AG10803 (cell line): ENCODE measurements at places on chromosomes 1 and 21.

DNA sequence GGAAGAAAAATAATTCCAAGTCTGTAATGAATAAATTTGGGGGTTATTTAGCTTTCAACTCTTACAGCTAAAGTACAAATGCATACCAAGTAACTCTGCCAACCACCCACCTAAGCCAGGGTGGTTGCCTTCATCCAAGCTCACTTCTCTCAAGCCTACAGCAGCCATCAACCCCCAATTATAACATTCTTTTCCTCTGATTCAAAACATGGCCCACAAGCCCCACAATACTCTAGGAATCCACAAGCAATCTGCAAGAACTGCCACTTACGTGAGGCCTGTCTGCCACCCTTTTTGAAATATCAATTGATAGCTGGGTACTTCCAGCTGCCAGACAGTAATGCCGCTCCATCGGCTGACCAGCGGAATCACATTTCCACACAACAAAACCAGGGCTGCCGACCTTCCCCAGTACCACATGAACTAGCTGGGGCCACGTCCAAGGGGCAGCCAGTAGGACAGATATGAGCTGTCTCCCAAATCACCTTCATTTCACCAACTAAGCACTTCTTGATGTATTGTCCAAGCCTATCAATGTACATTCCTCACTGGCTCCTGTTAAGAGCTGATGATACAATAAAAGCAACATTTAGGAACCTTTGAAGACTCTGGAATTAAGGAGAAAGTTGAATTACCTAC is 3.2 kb downstream of the LBR start:
- peak; percentile 69 for DNase-seq

GRCh38 chr1:47622776-47623556 is 185.1 kb downstream of the FOXD2 start:
- no peak for DNase-seq

DNA sequence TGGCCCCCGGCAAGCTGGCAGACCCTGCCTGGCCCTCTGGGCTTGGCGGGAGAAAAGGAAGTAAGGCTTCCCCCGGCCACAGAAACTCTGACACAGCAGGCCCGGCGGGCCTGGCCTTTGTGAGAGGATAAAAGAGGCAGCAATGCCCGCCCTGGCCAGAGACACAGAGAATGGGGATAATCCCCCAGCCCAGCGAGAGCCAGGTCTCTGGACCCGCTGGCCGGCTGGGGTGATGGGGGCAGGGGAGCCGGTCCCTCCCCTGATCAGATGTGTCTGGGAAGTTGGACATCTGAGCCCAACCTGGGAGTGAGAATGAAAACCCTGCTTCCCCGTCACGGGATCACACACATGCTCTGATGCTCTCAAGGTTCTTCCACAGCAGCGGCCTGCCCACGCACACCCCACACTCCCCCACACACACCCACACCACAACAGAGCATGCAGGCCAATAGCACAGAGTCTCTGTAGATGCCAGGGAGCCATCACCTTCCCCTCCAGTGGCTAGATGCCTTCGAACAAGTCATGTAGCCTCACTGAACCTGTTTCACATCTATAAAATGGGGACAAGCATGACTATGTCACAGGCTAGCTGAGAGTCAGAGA is 4.2 kb downstream of the RSPO1 start:
- no peak for DNase-seq

DNA sequence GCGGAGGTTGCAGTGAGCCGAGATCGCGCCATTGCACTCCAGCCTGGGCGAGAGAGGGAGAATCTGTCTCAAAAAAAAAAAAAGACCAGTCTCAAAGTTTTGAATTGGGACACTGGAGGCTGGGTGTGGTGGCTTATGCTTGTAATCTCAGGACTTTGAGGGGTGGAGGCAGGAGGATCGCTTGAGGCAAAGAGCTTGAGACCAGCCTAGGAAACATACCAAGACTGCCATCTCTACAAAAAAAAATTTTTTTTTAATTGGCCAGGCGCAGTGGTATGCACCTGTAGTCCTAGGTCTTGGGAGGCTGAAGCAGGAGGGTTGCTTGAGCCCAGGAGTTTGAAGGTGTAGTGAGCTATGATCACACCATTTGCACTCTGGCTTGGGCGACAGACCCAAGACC is 3.9 kb downstream of the ZBTB8B start:
- DNase-seq: no peak

- DNase-seq: no peak
Measured at GRCh38 chr1:101088431-101088830, 62.8 kb upstream of the DPH5 start.

DNA sequence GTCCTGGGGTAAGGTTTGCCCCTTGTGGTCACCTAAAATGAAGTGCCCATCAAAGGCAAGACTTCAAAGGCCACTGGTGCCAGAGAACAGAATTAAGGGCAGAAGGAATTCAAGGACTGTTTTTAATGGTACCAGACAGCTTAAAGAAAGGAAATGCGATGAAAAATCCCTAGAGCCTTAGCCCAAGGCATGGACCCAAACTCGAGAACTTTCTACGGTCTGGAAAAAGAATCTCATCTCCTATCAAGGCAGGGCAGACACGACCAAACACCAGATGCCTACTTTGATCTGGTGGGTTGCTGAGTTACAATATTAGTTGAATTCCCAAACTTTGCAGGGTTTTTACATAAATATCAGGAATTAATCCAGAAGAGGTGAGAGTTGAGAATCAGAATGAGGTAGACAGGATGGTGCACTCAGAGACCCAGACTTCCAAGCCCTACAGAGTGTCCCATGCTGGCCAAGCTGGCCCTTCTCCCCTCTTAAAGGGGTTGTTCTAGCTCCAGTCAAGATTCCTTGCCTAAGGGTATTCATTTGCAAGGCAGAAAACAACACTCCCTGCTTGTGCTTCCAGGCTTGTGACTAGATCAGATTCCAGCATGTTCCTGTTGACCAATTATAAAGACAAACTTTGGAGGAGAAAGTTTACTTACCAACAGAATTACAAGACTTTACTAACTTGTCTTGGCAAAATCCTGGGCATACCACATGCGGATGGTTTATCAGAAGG is 48.0 kb downstream of the EDN2 start:
- DNase-seq: no peak

GRCh38 chr1:56655991-56656613 is 11.0 kb downstream of the PRKAA2 start:
- no peak for DNase-seq

DNA sequence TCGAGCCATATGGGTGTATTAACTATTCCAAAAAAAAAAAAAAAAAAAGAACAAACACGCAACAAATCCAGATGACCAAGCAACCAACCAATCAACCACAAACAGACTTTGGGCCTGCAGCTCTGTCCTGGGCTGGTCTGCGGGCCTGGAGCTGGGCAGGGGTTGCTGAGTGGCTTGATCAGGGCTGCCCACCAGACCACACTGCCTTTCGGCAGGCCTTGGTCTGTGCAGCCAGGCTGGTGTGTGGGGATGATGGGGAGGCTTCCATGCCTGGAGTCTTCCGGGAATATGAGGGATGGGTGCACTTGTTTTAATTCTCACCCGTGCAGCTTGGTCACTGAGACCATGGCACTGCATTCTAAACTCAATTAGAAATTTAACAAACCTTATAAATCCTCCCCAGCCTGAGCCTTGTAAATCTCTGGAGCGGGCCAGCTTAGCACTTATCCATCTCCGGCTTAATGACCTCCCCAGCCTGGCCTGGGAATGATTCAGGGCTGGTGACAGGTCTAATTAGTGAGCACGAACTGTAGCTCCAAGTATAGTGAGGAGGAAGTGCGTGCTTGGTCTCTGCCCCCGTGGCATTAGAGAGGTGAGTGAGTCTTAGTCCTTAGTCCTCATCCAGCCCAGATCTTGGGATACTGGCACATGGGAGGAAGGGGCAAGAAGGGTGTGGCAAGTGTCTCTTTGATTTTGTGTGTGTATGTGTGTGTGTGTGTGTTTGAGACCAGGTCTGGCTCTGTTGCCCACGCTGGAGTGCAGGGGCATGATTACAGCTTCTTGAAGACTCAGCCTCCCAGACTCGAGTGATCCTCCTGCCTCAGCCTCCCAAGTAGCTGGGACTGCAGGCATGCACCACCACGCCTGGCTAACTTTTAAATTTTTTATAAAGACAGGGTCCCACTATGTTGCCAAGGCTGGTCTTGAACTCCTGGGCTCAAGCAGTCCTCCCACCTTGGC is 74.6 kb upstream of the CSF3R start:
- no peak for DNase-seq

- peak; percentile 36 for DNase-seq
Measured at GRCh38 chr1:168608796-168609715, 32.7 kb downstream of the XCL1 start.

DNA sequence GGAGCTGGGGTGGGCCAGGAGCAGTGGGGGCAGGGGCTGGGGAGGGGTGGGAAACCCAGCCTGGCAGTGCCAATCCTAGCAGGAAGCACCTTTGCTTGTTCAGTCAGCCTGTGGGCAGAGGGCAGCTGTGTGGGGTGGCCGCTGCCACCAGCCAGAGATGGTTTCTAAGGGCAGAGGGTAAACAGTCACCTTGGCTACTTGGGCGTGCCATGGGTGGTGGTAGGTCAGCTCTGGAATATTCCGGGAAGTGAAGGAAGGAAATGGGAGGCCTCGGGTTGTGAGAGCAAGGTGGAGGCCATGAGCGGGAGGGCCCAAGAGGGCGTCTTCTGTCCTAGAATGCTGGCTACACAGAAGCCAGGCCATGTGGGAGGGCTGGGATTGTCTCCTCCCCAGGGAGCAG is 20.7 kb upstream of the WNT4 start:
- no peak for DNase-seq

DNA sequence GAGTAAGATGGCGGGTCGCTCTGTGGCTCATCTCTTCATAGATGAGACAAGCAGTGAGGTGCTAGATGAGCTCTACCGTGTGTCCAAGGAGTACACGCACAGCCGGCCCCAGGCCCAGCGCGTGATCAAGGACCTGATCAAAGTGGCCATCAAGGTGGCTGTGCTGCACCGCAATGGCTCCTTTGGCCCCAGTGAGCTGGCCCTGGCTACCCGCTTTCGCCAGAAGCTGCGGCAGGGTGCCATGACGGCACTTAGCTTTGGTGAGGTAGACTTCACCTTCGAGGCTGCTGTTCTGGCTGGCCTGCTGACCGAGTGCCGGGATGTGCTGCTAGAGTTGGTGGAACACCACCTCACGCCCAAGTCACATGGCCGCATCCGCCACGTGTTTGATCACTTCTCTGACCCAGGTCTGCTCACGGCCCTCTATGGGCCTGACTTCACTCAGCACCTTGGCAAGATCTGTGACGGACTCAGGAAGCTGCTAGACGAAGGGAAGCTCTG is 2.4 kb downstream of the TNFAIP8L2 start:
- DNase-seq: no peak

- no peak for DNase-seq
Measured at GRCh38 chr1:112581586-112582192, 37.3 kb downstream of the ST7L start.

GRCh38 chr21:44854664-44855446 is 18.6 kb downstream of the PTTG1IP start:
- DNase-seq: no peak

DNA sequence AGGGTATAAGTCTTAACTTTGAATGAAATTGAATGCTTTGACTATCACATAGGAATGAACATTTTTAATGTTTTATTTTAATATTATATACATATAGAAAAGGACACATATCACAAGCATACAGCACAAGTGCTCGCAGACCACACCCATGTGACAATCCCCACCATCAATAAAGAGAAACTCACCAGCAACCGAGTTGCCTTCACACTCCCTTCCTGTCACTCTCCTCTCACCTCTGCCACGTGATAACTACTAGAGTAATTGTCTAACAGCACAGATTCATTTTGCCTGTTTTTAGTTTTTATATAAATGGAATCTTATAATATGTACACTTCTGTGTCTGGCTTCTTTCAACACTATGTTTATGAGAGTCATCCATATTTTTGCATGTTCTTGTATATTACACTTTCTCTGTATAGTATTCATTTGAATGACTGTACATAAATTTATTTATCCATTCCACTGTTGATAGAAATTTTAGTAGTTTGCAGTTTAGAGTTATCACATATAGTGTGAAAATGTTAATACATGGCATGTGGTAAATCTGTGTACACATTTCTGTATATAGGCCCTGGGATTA is 304.9 kb upstream of the DUSP10 start:
- no peak for DNase-seq

GRCh38 chr1:197304638-197305200 is 36.7 kb downstream of the CRB1 start:
- DNase-seq: peak; percentile 5

DNA sequence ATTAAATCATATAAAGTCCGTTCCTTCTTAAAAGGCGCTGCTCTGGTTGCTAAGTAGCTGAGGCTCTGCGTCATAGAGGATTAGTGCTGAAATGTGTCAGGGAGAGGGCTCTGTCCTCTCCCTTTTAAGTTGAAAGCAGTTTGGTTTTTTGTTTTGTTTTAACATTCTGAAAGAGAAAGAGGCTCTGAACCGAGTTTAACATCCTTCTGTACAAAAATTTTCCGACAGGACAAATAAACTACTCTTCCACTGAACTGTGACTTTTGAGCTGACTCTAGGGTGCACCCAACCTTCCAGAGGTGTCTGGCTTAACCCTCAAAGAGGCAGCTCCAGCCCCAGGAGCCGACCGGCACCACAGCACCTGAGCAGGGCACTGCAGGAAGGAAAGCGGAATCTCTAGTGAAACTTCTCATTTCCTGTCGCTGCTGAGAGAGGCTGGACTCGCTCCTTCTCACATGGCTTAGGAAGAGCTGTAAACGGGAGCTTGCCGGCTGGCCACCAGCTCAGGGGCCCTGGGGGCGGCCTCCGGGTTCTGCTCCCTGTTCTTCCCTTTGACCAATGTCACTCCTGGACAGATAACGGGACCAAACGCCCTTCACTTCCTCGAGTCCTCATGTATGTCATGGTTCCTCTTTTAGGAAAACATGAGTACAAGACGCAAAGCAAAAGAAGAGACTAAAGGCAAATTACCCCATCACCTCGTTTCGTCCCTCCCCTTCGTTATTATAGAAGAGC is 1.2 kb downstream of the VAV3 start:
- peak; percentile 18 for DNase-seq

- DNase-seq: no peak
Measured at GRCh38 chr1:207079706-207080241, 8.9 kb upstream of the C4BPB start.

- DNase-seq: no peak
Measured at GRCh38 chr1:34781071-34781843, at the start of gene GJB3. GJB3 (plus strand) TSS chr1:34781214; CDS start chr1:34784763, 3,549 bp downstream.

DNA sequence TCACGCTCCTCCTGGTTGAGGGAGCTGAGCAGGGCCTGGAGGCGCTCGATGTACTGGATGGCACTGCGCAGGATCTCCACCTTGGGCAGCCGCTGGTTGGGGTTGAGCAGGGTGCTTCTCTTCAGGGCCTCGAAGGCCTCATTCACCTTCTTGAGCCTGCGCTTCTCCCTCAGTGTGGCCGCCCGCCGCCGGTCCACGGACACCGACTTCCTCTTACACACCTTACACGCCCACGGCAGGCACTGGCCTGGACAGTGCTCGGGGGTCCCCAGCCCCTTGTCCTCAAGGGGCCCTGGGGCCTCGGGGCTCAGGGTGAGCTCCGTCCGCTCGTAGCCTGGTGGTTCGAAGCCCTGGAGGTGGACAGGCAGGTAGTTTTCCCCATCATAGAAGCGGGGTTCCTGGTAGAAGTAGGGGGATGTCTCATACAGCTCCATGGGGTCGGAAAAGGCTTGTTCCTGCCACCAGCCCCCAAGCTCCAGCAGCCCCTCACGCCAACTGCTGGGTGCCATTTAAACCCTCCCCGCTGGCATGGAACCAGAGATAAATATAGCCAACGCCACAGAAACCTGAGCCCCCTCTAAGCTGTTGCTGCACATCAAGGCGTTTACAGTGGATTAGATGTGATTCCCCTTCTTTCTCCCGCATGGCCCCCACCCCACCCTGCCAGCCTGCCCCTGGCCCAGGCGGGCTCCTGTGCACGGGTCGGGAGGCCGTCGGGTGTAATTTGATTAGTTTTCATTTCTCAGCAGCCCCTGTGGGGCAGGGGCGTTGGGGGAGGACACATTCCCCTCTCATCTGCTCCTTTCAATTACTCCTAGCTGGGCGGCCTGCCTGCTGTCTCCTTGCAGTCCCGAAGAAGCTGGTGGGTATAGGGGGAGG is at the start of gene MYOG:
Gene MYOG, minus strand, starts transcription at position 485 of the 879 bp plus-strand sequence. Its CDS starts 51 bp downstream, at position 434.
- DNase-seq: no peak
